ENCODE measurements at places on chromosomes 13 and 19.

DNA sequence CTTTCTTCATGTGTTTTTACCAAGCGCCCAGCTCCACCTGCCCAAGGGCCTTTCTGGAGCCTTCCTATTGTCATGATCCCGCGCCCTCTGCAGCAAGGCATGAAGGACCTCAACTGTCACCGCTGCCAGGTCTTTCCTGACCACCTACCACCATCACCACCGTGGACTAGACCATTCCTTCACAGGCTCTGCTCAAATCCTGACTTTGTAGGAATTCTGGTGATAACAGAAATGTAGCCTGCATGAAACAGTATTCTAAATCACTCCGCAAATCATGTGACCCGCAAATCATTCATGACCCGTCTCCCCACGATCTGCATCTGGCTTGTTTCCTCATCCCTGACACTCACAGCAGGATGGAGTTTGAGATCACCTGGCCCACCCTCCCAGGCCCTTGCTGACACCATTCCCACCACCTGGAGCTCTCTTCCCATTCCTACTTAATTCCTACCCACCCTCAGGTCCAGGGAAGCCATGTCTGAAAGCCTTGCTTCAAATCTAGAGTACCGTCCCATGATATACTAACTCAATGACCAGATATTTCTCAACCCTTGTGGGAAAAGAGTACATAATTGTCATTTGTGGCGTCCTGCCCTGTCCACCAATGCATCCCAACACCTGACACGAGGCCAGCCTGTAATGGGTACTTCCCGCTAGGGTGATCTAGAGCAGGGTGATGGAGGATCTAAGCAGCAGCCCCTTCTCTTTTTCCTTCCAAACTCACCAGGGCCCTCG, 1.3 kb downstream of the UBE2S start:
- DNase-seq = no peak

DNA sequence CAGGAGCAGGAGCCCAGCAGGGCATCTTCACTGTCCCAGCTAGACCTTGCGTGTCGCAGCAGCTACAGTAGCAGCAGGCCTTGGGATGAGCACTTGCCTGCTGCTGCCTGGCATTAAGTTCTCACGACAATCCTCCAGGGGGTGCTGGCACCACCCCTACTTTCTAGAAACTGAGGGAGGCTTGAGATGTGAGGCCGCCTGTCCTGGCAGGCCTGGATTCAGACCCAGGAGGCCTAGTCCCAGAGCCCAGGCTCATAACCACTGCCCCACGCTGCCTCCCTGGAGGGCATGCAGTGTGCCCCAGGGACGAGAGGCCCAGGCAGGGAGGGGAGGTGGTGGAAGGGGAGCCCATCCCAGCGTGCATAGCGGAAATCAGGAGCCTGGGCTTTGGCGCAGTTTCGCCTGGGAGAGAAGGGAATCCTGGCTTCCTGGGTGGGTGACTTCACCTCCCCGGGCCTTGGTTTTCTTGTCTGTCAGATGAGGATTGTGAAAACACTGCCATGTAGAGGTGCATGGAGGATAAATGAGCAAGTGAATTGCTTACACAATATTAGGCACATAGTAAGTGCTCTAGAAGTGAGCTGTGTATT, 26.1 kb downstream of the PPP5C start:
- DNase-seq = peak; percentile 60

DNA sequence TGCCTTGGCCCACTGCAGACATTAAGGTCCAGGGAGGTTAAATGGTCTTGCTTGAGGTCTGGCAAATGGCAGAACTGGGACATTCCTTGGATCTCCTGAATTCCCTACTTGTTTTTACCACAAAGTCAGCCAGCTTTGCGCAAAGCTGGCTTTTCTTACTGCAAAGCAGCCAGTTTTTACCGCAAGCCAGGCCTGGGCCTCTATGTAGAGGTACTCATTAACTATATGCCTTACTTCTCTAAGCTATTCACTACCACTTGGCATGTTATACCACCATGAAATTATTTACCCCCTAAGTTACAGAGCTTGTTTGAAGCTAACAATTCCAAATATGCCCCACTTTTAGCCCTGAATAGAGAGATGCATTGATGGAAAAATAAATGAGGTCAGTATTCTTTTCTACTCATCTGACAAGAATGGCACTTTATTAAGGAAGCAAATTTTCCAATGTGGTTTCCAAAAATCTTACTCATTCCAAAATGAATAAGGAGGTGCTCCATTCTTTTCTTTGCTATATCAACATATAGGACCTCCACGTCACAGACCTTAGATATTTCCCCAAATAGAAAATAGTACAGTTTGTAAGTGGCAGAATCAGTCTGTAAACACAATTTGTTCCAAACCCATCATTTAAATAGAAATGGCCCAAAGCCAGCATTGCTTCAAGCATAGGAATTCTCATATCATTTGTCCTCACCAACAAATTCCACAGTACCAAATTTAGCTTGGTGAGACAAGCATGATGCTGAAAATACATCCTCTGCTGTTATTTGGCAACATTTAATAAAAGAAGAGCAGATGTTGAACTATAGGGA, 143.9 kb upstream of the TSC22D1 start:
- peak; percentile 96 for DNase-seq

DNA sequence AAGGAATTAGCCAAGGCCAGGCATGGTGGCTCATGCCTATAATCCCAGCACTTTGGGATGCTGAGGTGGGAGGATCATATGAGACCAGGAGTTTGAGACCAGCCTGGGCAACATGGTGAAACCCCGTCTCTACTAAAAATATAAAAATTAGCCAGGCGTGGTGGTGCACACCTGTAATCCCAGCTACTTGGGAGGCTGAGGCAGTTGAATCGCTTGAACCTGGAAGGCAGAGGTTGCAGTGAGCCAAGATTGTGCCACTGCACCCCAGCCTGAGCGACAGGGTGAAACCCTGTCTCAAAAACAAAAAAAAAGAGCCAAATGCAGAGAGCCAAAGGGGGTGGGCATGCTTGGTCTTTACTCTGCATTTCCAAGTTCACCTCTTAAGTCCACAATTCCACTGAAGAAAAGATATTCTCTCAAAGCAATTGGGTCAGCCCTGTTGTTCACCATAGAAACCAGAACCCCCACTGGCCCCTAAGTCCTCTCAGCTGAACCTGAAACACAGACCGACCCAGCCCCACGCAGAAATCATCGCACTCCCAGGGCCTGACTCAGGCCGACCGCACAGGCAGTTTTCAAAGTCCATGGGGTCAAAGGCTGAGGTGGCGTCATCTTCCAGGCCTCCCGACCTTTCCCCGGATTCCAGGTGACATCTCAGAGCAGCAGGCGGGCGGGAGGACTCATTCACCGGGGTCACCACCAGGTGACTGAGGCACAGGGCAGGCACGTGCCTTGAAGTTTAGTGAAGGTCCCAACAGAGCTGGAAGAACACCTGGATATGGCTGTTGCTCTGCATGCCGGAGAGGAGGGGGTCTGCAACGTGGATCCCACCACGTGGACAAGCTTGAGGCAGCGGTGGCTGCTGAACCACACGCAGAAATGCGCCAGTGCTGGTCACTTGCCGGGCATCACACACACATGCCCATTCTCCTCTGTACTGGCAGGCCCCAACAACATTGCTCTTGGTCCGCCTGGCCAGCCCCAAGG, 33.1 kb downstream of the SLC25A42 start:
- DNase-seq = no peak

DNA sequence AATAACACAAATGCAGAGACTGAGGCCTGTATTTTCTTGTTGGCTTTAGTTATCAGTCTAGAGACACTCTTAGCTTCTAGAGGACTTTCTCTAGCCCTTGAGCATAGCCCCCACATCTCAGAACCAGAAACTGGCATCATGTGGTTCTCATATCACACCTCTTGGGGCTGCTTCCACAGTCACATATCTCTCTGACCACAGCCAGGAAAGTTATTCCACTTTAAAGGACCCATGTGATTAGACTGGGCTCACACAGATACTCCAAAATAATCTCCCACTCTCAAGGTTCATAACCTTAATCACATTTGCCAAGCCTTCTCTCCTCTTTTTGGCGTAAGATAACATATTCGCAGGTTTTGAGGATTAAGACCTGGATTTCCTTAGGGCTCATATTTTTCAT, 846.9 kb upstream of the MIR17HG start:
- no peak for DNase-seq

- DNase-seq = no peak
Observed at GRCh38 chr19:47324502-47324901, 7.5 kb upstream of the C5AR2 start.

DNA sequence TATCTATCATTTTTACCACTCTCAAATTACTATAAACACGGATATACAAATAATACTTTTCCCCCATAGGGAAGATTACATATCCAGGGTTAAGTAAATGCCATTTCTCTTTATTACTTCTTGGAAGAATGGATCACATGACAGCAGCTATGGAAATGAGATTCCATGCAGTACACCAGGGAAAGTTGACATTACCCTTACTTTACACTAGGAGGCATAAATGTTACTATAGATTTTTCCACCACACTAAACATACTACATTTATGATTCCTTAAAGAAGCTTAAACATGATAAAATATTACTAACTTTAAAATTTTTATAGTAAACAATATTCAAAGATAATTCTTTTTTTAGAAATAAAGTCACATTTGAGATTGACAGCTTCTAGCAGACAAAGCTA, 611.4 kb downstream of the PCDH9 start:
- DNase-seq = peak; percentile 34

- DNase-seq = no peak
Observed at GRCh38 chr13:99366075-99366987, 59.1 kb upstream of the GPR183 start.

GRCh38 chr19:36099166-36099785, 11.7 kb upstream of the OVOL3 start:
- no peak for DNase-seq

DNA sequence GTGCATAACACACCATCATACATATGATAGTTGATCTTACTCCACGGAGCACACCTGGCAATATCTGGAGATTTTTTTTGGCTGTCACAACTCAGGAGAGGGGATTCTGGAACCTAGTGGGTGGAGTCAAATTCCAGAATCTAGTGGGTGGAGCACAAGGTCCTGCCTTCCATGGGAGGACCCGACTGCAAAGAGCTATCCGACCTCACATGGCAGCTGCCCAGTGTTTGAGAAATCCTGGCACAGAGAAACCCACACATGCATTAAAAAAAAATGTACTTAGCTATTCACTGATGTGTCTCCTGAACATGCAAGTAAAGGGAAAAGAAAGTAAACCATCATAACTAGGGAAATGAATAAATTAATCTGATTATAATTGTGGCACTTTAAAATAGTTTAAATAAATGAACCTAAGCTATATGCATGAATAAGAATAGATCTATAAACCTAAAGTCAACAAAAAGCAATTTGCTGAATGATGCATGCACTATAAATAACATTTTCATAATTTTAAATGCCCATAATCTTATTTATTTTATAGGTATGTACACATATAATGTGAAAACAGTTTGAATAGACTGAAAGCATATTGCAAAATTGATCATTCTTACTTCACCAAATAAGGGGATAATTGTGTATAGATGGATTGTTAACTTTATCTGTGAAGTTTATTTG, 300.3 kb downstream of the MYO16 start:
- no peak for DNase-seq

DNA sequence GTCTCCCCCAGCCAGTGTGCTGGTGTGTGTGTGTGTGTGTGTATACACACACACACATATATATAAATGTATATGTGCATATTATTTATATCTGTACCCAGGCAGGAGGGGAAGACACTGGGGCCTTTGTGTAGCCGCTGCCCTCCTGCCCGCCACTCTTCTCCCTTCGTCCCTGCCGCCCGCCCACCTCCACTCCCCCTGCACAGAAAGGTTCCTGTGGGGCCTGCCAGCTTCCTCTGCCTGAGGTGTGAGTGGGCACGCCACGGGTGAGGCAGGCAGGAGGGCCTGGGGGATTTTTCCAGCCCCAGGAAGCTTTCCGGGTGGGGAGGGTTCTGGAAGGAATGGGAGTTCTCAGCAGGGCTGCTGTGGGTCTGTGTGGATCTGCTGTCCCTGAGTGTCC, 6.9 kb downstream of the IRF2BP1 start:
- DNase-seq = no peak

All from fibroblast of skin of back (primary cell).